Kidney epithelial cell (primary cell): ENCODE measurements at places on chromosomes 2 and 18.

GRCh38 chr2:233443511-233444183 lies 89.4 kb downstream of the DGKD start:
- DNase-seq, result peak; percentile 38

- DNase-seq, result peak; percentile 19
These were observed 88.2 kb downstream of the GALNT14 start for GRCh38 chr2:31049916-31050588.

DNA sequence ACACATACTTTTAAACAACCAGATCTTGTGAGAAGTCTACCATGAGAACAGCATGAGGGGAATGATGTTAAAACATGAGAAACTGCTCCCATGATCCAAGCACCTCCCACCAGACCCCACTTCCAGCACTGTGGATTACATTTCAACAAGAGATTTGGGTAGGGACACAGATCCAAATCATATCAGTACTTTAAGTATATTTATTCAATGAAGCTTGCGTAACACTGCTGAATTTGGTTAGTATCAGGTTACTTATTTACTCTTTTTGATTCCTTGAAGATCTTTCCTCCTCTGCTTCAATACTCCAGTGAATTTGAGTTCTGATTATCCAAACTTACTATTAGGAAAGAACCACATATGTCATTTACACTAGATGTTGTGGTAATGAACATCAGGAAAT lies 418.6 kb downstream of the PIK3C3 start:
- DNase-seq, result no peak

- peak; percentile 18 for DNase-seq
These were observed 80.9 kb downstream of the CHRNA1 start for GRCh38 chr2:174683392-174683759.

DNA sequence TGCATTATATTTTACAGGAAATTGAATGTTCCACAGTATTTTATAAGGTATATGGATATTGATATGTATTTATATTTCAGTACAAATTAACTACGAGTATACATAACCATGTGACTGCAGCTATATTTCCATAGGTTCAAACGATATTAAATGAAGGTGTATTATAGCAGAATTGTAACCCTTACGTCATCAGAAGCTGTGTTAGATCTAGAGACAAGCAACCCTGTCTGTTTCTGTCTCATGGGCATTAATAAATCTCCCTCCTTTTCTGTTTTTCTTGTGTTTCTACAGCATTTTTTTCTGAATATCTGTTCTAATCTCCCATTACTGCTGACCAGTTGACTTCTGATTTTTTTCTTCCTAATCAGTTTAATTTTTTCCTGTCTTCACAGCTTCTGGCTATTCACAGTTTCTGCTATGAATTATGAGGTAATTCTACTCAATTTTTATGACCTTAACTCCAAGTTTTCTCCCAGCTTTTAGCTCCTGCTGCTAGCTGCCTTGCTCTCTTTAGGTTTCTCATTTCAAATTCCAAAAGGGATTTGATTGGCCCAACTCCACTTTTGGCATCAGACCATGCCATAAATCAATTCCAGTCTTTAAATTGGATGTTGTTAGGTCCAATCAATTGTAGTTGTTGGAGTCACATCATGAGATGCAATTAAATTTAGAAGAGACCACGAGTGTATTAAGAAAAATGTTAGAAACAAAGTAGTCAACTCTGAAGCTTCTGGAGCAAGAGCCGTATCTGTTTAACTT lies 277.5 kb upstream of the ZSWIM2 start:
- DNase-seq, result no peak
